HS-5 (cell line): ENCODE measurements at places on chromosomes 2 and 18.

DNA sequence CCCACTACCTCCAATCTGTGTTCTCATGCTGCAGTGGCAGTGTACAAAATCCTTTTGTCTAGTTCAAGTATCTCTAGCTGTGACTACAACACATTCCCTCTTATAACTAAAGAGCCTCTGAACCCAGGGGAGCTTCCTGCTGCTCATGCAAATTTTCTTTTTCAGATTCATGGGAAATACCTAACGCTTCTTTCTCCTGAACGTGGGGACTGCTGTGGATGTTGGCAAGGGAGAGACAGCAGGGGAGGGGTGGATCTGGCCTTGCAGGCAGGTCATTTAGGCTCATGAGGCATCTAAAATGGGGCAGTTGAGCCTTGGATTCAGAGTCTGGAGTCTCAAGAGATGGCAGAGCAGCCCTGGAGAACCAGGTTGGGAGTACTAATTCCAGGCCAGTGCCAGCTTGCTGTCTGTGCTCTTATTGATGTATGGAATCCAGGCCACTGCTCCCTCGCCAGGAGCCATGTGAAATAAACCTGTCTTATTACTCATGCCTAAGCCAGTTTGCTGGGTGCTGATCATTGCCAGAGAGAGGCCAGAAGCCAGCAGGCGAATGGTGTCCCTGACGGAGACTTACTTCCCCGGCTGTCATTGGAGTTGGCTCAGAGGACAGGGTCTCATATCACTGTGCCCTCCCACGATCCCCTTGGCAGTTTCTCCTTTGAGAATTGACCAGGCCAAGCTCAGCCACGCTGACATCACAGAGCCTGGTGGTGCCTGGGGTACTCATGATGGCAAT lies 29.2 kb upstream of the TNP1 start:
- DNase-seq: no peak

DNA sequence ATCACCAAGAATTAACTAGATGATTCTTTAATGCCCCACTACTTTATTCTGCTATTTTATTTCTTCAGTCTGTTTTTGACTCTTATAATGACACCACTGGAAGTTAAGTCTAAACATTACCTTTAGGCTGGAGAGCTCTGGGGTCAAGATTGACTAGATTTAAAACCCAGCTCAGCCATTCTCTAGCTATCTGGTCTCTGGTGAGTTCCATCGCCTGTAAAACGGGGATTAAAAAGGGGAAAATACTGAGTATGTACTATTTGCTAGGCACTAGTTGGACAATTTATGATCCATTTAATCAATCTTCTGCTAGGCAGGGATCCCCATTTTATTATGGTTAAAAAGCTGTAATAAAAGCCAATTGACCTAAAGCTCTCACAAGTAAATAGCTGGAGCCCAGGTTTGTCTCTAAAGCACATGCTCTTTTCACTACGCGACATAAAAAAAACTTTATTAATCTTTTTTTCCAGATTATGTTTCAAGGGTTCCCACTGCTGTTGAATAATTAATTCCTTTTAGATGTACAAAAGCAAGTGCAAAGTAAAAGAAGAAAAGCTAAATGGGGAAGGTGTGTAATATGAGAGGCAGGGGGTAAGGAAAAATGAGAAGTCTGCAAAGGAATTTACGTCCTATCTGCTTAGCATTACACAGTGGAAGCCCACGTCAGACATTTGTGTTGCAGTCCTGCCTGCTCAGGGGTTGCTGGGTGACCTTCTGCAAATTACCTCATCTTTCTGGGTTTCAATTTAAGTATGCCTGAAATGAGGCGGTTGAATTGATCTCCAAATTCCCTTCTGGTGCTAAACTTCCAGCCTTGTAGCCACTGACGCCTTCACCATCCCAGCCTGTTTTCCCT lies 918 bp upstream of the NABP1 start:
- DNase-seq: no peak

- no peak for DNase-seq
Measured at GRCh38 chr2:181128199-181128598, 147.8 kb downstream of the UBE2E3 start.

DNA sequence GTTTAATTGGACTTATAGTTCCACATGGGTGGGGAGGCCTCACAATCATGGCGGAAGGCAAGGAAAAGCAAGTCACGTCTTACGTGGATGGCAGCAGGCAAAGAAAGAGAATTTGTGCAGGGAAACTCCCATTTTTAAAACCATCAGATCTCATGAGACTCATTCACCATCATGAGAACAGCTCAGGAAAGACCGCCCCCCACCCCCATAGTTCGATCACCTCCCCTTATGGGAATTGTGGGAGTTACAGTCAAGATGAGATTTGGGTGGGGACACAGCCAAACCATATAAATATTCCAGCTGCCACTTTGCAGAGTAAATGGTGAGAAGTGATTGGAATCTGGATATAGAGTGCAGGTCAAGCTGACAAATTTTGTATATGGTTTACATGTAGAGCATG lies 187.4 kb downstream of the ARL4C start:
- DNase-seq: no peak

DNA sequence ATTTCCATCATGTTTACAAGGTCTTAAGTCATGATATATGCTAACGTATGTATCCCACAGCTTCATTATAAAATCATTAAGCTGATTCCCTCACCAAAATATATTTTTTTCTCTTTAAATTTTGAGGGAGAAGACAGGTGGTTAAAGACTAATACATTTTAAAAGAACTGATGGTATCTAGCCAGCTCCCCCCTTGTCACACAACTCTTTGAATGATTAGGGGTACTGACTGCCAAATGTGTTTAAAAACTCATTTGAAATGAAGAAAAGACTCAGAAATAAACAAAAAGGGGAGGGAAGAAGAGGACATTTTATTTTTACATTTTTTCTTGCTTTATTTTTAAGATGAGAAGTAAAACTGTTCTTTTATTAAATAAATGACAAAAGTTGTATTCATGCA lies 805.3 kb downstream of the SATB2 start:
- no peak for DNase-seq
